ENCODE measurements at places on chromosomes 4 and X.

DNA sequence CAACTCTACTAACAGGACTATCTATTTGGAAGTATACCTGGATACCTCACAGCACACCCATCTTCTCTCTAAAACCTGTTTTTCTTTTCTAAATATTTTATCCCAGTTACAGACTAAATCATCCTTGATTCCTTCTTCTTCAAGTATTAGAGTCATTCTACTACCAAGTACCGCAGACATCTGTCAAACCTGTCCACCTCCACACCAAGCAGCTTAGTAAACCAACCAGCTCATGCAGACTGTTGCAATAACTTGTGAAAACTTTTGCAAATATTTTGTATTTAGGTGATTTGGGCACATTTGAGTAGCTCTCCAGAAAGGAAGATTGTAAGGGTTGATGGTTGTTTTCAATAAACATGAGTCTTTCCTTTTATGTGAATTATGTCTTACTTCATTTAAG is 238.6 kb downstream of the ADAMTS3 start:
- H3K27ac ChIP-seq, result no peak overlapping the region
- no peak for DNase-seq
- no peaks in the 10 kb centered on the region for H3K27me3 ChIP-seq
- H3K36me3 ChIP-seq, result no peaks in the 10 kb centered on the region
- no peaks in the 10 kb centered on the region for H3K4me1 ChIP-seq
- H3K4me3 ChIP-seq, result no peak overlapping the region

- no peaks in the 10 kb centered on the region for H3K36me3 ChIP-seq
- no peak overlapping the region for H3K27ac ChIP-seq
These were observed 19.6 kb upstream of the CHM start for GRCh38 chrX:86066998-86067397.

- H3K4me1 ChIP-seq, result no peaks in the 10 kb centered on the region
- no peak for DNase-seq
- H3K4me3 ChIP-seq, result no peak overlapping the region
- no peak overlapping the region for H3K27ac ChIP-seq
- H3K27me3 ChIP-seq, result no peaks in the 10 kb centered on the region
These were observed 119.6 kb upstream of the LDB2 start for GRCh38 chr4:17018013-17018412.

GRCh38 chr4:22515145-22515887 is 550 bp downstream of the ADGRA3 start:
- H3K36me3 ChIP-seq, result no peaks in the 10 kb centered on the region
- H3K27ac ChIP-seq, result peak overlapping the region; percentile 45
- no peaks in the 10 kb centered on the region for H3K27me3 ChIP-seq

DNA sequence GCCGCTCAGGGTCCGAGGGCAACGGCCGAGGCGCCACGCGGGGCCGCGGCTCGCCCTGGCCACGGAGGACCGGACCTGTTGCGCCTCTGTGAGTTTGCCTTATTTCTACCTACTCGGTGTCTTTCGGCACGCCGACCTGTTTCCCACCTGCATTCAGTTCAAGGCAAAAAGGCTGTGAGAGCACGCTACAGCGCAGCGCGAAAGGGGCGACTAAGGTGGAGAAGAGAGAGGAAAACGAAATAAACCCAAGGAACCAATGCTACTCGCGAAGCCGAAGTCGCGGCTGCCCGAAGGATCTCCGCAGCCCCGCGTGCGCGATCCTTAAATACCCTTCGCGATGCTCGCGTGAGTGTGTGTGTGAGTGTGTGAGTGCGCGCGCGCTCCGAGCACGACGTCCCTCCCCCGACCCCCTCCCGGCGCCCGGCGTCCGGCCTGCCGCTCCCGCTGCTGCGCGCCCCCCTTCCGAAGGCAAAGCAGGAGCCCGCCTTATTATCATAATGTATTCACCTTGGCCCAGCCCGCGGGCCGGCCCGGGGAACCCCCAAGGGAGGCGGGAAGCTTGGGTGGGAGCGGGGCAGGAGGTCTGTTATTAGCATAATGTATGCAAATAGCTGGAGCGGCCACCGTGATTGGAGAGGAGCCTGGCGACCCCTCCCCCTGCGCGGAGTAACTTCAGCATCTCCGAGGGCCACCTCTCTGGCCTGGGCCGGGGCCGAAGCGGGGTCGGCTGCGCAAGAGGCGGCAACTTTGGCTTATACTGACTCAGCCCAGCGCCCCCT is at the start of gene COL25A1:
COL25A1 (minus strand) TSS at position 298 of the 779 bp plus-strand sequence.
- peak within 1 kb of the TSS; percentile 41 for H3K27ac ChIP-seq
- peak within 1 kb of the TSS; percentile 86 for H3K4me3 ChIP-seq
- H3K27me3 ChIP-seq, result no peaks in the 10 kb centered on the region

DNA sequence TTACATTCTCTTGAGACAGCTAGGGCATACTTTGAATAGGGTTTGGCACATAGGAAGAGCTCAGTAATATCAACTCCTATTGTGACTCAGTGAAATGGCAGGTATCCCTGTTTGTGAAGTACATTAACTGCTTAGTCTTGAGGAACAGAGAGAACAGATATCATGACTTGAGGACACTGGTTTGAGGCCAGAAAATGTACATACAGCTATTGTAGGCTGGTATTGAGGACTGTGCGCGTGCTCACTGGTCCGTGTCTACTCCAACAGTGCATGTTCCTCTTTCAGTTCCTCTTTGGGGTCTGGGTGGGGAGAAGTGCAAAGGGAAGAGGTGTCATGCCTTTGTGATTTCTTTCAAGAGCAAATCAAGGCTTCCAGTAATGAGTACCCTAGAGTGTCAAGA is 34.6 kb upstream of the TBC1D9 start:
- no peak overlapping the region for H3K27ac ChIP-seq
- H3K27me3 ChIP-seq, result no peaks in the 10 kb centered on the region
- H3K4me1 ChIP-seq, result no peaks in the 10 kb centered on the region

DNA sequence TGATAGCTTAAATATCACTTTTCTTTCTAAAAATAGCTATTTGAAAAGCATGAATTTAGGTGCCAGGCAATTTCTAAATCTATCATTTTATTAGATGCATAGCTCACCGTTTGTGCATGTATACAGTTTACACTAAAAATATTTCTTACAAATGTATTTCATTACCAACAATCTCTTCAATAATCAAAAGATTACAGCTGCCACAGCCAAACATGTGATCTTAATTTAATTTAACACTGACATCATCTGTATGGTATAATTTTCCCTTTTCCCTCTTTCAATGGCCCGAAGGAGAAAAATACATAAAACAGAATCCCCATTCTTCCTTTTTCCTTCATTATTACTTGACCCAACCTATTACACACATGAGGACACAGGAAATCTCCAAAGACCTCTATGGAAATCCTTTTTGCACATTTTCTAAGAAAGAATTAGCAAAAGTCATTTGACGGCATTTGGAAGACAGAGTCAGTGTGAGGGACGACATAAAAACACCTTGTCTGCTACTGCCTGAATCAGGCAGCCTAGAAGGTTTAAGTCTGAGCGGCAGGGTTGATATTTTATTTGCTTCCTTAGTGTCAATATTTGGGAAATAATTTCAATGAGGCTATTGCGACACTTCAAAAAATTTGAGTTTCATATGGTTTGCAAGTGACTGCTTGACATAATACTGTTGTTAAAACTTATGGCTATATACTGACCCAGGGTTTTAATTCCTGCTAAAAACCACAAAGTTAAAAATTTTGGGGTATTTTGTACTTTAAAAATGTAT is 111.2 kb downstream of the TTC29 start:
- H3K36me3 ChIP-seq, result no peaks in the 10 kb centered on the region
- DNase-seq, result no peak
- no peaks in the 10 kb centered on the region for H3K4me1 ChIP-seq
- H3K27me3 ChIP-seq, result no peaks in the 10 kb centered on the region
- H3K4me3 ChIP-seq, result no peak overlapping the region

GRCh38 chr4:65552057-65552456 is 118.2 kb downstream of the EPHA5 start:
- no peaks in the 10 kb centered on the region for H3K4me1 ChIP-seq
- H3K27me3 ChIP-seq, result peaks cover 2% of the 10 kb centered on the region
- DNase-seq, result no peak
- no peaks in the 10 kb centered on the region for H3K36me3 ChIP-seq
- H3K4me3 ChIP-seq, result no peak overlapping the region
- H3K27ac ChIP-seq, result no peak overlapping the region

DNA sequence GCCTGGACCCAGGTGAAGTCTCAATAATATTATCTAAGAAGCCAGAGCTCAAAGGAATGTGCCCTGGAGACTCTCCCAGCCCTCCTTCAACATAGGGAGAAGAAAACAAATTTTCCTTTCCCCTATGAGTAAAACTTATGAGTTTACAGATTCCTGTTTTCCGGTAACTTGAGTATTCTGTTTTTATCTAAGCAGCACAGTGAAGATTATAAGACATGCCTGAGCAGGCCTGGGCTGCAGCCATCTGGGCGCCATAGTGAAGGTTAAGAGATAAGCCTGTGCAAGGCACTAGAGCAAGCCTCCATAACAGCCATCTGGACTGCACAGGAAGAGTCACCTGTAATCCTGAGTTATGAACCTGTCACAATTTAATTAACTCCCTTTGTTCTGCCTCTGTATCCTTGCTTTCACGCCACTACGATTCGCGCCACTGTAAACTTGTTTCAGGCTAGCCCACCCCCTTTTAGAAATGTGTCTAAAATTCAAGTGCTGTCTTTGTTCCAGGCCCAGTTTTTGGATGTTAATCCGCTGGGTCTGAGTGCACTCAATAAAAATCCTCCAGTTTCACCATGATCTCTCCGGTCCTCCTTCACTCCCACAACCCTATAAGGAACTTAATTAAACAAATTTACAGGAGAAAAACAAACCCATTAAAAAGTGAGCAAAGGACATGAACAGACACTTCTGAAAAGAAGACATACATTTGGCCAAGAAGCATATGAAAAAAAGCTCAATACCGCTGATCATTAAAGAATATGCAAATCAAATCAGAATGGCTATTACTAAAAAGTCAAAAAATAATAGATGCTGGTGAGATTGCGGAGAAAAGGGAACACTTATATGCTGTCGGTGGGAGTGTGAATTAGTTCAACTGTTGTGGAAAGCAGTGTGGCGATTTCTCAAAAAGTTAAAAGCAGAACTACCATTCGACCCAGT is 189.5 kb downstream of the APBB2 start:
- no peak for DNase-seq
- peaks cover 12% of the 10 kb centered on the region for H3K4me1 ChIP-seq
- no peak overlapping the region for H3K27ac ChIP-seq
- no peak overlapping the region for H3K4me3 ChIP-seq
- H3K27me3 ChIP-seq, result no peaks in the 10 kb centered on the region

DNA sequence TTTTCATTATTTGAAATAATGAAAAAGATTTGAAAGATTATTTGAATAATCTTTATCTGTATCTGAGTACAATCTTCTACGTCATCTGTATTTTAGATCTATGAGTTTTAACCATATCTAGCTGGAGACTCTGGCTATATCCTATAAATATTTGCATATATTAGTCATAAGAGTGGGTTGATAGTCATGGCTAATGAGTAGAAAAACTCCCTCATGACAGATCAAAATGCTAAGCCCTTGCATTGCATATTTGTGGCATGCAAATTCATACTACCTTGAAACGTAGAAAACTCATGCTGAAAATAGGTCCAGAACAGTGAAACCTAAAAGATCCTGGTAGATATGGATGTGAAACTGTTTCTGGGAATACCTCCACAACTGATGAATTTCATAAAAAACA is 291.3 kb downstream of the GALNTL6 start:
- H3K27ac ChIP-seq, result no peak overlapping the region
- H3K4me3 ChIP-seq, result no peak overlapping the region
- no peaks in the 10 kb centered on the region for H3K4me1 ChIP-seq
- H3K27me3 ChIP-seq, result no peaks in the 10 kb centered on the region

- H3K27me3 ChIP-seq, result no peaks in the 10 kb centered on the region
- H3K27ac ChIP-seq, result no peak overlapping the region
- no peak overlapping the region for H3K4me3 ChIP-seq
- no peaks in the 10 kb centered on the region for H3K4me1 ChIP-seq
- H3K36me3 ChIP-seq, result no peaks in the 10 kb centered on the region
- no peak for DNase-seq
These were observed 251.7 kb upstream of the TENM3 start for GRCh38 chr4:181991369-181992108.

GRCh38 chr4:3475041-3475712 is 12.1 kb downstream of the DOK7 start:
- H3K27me3 ChIP-seq, result no peaks in the 10 kb centered on the region
- DNase-seq, result no peak
- H3K36me3 ChIP-seq, result no peaks in the 10 kb centered on the region
- no peak overlapping the region for H3K27ac ChIP-seq

DNA sequence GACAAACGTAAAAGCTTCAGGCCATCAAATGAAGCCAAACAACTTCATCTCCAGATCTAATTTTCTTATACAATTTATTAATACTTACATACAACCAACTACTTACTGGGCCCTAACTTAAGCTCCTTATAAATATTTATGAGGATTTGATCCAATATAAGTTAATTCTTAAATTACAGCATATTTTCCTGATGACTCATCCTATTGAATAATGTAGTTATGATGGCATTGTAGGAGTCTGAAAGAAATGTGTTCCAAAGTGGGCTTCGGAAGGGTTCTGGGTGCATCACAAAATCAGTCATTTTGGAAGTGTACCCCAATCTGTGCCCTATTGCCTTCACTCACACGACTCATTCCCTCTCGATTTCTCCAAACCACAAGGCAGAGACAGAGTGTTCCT is 455.1 kb upstream of the CTSO start:
- no peak overlapping the region for H3K27ac ChIP-seq
- DNase-seq, result no peak
- H3K4me3 ChIP-seq, result no peak overlapping the region
- H3K4me1 ChIP-seq, result no peaks in the 10 kb centered on the region
- H3K36me3 ChIP-seq, result no peaks in the 10 kb centered on the region

GRCh38 chr4:8194306-8195242 is 4.5 kb upstream of the SH3TC1 start:
- peaks cover 42% of the 10 kb centered on the region for H3K4me1 ChIP-seq
- H3K4me3 ChIP-seq, result no peak overlapping the region
- no peak for DNase-seq
- H3K27ac ChIP-seq, result no peak overlapping the region

GRCh38 chrX:151384807-151385206 is 12.2 kb upstream of the VMA21 start:
- H3K4me1 ChIP-seq, result no peaks in the 10 kb centered on the region
- no peak for DNase-seq
- H3K36me3 ChIP-seq, result no peaks in the 10 kb centered on the region
- no peaks in the 10 kb centered on the region for H3K27me3 ChIP-seq

- no peak for DNase-seq
- H3K4me1 ChIP-seq, result peaks cover 4% of the 10 kb centered on the region
- no peak overlapping the region for H3K27ac ChIP-seq
- no peaks in the 10 kb centered on the region for H3K27me3 ChIP-seq
These were observed 257.6 kb upstream of the CXXC4 start for GRCh38 chr4:104752337-104752736.

DNA sequence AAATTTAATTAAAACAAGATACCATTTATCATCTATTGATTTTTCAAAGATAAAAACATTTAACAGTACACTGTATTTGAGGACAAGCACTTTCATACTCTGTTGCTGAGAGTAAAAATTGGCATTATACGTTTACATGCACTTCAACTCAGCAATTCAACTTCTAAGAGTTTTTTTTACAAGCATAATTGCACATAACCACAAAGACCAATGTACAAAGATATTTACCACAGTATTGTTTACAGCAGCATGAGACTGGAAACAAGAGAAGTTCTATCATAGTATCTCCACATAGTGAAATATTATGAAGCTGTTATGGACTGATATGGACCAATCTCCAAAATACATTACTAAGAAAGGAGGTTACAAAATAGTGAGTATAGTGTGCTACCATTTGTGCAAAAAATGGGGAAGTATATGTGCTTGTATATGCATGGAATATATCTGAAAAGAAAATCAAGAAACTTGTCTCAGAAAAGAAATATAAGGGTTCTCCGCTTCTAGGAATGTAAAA is 10.9 kb downstream of the GAB3 start:
- H3K36me3 ChIP-seq, result no peaks in the 10 kb centered on the region
- H3K27ac ChIP-seq, result no peak overlapping the region
- peaks cover 34% of the 10 kb centered on the region for H3K4me1 ChIP-seq
- no peak overlapping the region for H3K4me3 ChIP-seq
- no peak for DNase-seq
- no peaks in the 10 kb centered on the region for H3K27me3 ChIP-seq

Data from thoracic aorta (tissue), 2 donors.